ENCODE measurements at places on chromosomes 6 and 20. TPM values are rescaled to one million over a fixed set of nuclear protein-coding genes. Genes with fewer than 3 reads are reported as not detected.
A peak's percentile ranks its signal among the peaks of the same experiment; 100 is the strongest.

DNA sequence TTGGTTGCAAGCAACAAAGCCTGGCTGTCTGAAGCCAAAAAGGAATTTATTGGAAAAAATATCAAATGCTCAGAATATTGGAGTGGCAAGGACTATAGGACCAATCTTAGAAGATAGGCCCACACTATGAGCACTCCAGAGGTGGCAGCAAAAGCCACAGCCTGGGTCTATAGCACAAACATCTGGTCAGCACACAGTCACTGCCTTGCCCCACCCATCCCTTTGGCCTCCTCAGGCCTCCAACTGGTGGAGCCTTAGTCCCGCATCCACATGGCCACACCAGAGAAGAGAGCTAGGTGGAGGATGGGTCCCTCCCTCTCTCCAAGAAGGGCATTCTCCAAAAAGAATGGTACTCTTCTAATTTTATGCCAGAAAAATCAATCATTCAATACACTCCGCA is 14.0 kb downstream of the NUDT3 start:
- DNase-seq = no peak

GRCh38 chr6:14231071-14231483 is 113.5 kb downstream of the CD83 start:
- DNase-seq = no peak

The VNN1 gene
- total RNA-seq = 0.89 TPM

DNA sequence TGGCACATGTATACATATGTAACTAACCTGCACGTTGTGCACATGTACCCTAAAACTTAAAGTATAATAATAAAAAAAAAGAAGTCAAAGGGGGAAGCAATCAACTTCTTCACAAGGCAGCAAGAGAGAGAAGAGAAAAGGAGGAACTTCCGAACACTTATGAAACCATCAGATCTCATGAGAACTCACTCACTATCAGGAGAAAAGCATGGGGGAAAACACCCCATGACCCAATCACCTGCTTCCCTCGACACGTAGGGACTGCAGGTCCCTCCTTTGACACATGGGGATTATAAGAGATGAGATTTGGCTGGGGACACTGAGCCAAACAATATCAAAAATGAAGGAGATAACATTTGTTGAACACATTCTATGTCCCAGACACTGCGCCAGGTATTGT is 94.8 kb upstream of the PHACTR1 start:
- DNase-seq = no peak

GRCh38 chr6:74715355-74716085 is 490.3 kb downstream of the COL12A1 start:
- DNase-seq = no peak

GRCh38 chr6:33080127-33081089 is 4.6 kb downstream of the HLA-DPB1 start:
- DNase-seq = peak; percentile 33

DNA sequence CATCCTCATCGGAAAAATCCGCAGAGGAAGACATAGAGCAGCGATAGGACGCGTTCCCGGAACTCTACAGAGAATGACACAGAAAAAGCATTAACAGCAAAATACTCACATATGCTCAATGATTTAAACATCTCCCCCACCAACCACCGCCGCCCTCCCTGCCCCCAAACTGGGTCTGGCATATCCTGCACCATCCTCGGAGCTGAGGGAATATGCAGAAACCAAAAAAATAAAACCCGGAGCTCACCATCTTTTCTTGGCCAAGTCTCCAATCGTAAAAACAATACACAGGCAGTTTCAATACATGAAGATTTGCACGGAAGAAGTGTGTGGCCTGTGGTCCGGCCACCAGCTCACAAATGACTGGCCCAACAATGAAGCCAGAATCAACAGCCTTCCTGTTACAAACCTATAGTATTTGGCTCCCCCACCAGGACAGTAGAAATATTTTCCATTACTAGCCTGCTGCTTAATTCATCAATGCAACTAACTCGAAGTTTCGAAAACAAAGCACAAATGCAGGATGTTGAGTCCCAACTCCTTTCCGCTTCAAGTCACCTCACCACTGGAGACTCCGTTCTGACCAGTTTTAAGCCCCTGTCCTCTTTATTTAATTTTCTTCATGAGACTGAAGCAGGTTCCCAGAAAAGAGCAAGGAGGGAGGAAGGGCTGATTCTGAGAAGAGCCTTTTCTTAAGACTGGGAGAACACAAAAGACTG is 103.2 kb upstream of the BEND6 start:
- peak; percentile 83 for DNase-seq

- no peak for DNase-seq
Measured at GRCh38 chr20:17504066-17504897, 26.9 kb downstream of the BFSP1 start.

The ARMC12 gene
- total RNA-seq = not detected

DNA sequence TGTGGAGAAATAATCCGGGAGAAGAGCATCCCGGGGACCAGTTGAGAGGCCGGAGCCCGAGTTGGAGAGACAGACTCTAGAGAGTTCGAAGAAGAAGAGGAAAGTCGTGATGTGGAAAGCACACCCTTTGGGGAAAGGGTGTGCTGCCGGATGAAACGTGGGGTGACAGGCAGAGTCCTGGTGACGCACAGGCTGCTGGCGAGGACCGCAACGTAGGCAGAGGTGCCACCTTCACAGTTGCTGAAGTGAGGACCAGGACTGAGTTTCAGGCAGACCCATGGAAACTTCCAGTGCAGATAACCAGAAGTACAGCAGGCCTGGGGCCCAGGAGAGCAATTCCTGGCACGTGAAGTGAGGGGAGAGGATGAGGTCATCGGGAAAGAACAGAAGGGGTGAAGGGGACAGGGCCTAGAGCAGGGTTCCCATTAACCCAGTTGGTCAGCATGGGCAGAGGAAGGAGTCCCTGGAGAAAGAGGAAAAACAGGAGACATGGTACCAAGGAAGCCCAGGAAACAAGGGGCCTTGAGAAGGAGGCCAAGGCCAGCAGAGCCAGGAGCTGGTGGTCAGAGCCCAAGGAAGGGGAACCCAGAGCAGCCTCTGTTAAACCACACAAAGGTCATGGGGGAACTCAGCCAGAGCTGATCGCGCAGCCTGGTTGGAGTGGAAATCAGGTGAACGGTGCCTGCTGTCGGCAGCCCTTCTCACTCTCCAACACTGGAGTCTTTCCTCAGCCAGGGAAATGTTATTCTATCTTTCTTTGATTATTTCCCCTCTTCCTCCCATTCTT is 84.1 kb downstream of the PRND start:
- no peak for DNase-seq

DNA sequence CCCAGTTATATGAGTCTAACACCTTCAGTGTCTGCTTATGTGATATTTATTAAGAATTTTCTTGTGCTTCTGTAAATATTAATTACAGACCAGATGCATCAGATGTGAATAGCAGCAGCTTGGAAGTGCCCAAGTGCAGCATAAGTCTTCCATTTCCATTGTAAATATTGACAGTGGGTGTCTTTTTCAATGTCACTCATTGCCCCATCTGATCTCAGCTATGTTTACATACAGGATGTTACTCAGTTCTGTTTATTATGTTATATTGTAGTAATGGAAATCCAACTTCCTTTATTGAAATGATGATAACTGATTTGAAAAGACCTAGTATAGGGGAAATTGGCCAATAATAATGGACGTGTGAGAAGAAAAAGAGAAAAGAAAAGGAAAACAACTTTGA is 296.7 kb downstream of the SAMD5 start:
- no peak for DNase-seq

GRCh38 chr6:95530176-95530819 is 47.0 kb upstream of the MANEA start:
- DNase-seq = no peak

GRCh38 chr6:101439790-101440189 is 46.3 kb downstream of the GRIK2 start:
- DNase-seq = no peak

The TMEM200A gene
- 9.3 TPM for total RNA-seq
